ENCODE measurements at places on chromosomes 6 and 20.

GRCh38 chr6:160128879-160129516, 7.4 kb downstream of the SLC22A1 start:
- no peak for DNase-seq

GRCh38 chr20:49123982-49124381, 64.2 kb downstream of the STAU1 start:
- no peak for DNase-seq

- DNase-seq: no peak
Measured at GRCh38 chr20:4918473-4918872, 82.8 kb downstream of the SLC23A2 start.

DNA sequence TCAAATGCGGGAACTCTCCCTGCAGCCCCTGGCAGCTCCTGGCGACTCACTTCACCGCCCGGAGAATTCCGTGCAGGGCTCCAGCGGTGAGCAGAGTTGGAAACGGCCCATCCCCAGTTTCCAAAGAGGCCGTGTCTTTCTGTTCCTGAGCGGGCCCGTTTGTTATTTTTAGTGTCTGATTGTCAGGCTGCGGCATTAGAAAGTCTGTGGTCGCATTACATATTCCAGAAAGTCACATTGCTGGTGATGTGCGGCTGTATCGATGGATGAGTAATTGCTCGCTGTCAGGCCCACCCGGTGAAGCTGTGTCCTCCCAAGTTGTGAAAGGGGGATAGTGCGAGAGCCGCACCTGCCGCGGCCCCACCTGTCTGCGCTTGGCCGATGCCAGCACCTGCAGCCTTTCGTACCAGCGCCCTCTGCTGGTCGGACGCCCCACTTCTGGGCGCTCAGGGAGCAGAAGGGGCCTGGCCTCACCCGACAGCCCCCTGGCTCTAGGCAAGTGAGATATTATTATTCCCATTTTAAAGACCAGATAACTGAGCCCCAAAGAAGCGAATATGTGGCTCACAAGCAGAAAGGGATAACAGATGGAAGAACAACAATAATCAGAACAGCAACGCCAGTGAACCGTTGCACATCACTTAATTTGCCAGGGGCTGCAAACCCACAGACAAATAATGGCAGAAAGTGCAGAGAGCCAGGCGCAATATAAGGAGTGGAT, 244.9 kb downstream of the TSHZ2 start:
- peak; percentile 74 for DNase-seq

DNA sequence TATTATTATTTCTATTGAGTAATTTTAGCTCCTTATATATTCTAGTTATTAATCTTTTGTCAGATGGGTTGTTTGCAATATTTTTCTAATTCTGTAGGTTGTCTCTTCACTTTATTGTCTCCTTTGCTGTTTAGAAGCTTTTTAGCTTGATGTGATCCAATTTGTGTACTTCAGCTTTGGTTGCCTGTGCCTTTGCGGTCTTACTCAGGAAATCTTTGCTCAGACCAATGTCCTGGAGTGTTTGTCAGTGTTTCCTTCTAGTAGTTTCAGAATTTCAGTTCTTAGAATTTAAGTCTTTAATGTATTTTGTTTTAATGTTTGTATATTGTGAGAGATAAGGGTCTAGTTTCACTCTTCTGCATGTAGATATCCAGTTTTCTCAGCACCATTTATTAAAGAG, 916.0 kb upstream of the EYS start:
- no peak for DNase-seq

GRCh38 chr20:62439218-62439617, 11.9 kb upstream of the RBBP8NL start:
- no peak for DNase-seq

DNA sequence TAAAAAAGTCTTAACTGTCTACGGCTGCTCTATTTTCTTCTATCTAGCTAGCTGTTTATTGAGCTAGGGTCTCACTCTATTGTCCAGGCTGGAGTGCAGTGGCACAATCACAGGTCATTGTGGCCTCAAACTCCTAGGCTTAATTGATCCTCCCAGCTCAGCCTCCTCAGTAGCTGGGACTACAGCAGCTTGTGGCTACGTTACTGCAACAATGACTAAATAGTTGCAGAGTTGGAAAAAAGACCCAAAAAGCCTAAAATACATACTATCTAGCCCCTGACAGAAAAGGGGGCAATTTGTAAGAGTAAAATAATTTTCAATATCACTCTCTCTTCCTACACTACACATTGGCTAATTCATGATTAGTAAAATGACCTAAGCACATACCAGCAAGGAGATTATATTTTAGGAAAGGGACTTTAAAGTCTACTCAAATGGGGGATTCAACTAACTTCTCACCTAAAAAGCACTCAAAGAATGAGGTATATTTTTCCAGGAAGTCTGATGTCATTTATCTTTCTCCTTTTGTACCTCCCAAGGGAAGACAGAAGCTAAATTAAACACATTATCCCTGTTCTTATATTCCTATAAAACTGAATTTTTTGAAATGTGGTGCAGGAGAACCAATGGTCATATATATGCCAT, 82.8 kb downstream of the ZMYND8 start:
- DNase-seq: no peak

- DNase-seq: no peak
Measured at GRCh38 chr6:142300758-142301650, 803 bp upstream of the ADGRG6 start.

- DNase-seq: no peak
Measured at GRCh38 chr6:25359891-25360290, 80.7 kb downstream of the CARMIL1 start.

- no peak for DNase-seq
Measured at GRCh38 chr6:71333050-71333449, 44.4 kb downstream of the OGFRL1 start.

GRCh38 chr6:101847690-101848089, 454.2 kb downstream of the GRIK2 start:
- no peak for DNase-seq

- DNase-seq: no peak
Measured at GRCh38 chr6:72464246-72464645, 157.6 kb upstream of the KCNQ5 start.

GRCh38 chr20:10242166-10242565, 23.5 kb downstream of the SNAP25 start:
- DNase-seq: no peak

GRCh38 chr6:1131285-1132079, 180.4 kb upstream of the FOXQ1 start:
- no peak for DNase-seq
